ENCODE measurements at places on chromosomes 1 and 21. TPM values are rescaled to one million over a fixed set of nuclear protein-coding genes. Genes with fewer than 3 reads are reported as not detected.

Gene DCST1
- total RNA-seq, result not detected

Gene GNG12
- not detected for total RNA-seq

Gene SPRR2B
- not detected for total RNA-seq

Gene TMEM234
- 13.2 TPM for total RNA-seq

Gene SPAG17
- not detected for total RNA-seq

Gene VHLL
- total RNA-seq, result not detected

Gene ENAH
- not detected for total RNA-seq

Gene FMO4
- 1.0 TPM for total RNA-seq

Gene FCER1G
- 1.8 TPM for total RNA-seq

DNA sequence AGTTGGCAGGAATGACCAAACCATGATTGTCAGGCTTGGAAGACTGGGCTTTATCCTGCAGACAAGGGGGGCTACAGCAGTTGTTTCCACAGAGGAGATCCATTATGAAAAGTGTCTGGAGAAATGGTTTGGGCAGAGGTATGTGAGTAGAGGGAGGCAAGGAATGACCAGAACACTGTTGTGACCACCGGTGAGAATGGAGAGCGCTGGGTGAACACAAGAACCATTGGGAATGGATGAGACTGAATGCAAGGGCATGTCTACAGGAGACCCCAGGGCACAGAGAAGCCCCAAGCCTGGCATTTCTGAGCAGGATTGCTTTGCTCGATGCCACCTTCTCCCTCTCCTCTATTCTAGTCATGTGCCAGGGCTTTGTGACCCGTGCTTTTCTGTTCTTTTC lies 125.1 kb downstream of the CACNA1E start:
- DNase-seq, result no peak

GRCh38 chr1:195550071-195550862 lies 1058.0 kb downstream of the KCNT2 start:
- DNase-seq, result no peak

DNA sequence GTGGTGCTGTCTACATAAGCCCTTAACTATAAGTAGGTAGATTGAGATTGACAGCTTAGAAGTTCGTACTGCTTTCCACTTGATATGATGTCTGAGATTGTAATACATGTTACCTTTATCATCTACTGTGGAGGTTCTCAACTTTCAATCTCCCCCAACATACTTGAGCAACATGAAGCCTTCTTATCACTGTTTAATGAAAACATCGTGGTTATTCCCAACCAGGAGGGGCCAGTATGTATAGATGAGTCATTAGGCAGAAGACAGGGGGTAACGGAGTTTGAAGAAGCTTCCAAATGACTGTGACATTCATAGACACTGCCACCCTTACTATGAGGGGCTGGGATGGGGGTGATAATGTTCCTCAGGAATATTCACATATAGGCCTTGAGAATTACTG lies 36.0 kb downstream of the CENPF start:
- no peak for DNase-seq

DNA sequence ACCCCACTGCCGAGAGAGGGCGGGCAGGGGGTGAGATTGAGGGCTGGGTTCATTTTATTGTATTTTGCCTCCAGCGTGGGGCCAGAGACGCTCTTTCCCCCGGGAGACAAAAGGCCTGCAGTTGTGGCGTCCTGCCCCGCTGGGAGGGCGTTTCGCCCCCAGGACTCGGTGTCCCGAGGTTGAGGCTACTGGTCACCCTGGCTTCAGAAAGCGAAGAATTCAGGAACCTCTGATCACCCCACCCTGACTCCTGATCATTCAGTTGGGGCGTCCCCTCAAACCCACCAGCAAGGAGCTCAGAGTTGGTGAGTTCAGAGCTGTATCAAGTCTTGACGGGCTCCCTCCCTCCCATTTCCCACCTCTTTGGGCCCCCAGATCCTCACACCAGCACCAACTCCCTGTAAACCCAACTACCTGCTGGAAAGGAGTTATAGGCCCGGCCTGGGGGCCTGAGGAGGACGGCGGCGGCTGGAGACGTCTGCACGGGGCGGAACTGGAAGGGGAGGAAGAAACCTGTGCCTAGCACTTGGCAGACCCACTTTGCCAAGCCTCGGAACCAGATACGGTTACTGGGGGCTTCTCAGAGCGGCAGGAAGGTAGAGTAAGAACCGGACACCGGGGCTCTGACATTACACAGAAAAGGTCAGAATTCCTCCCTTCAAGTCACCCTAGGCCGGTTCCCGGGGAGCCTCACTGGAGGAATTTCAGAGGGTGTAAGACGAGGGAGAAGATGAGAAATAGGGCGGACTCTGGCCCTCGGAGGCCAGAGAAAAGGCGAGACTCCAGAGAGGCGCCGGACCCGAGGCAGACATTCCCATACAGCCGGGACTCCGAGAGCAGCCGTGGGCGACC lies 761 bp upstream of the PAX7 start:
- no peak for DNase-seq

- DNase-seq, result no peak
These were observed 26.6 kb downstream of the ATF6 start for GRCh38 chr1:161792740-161793139.

DNA sequence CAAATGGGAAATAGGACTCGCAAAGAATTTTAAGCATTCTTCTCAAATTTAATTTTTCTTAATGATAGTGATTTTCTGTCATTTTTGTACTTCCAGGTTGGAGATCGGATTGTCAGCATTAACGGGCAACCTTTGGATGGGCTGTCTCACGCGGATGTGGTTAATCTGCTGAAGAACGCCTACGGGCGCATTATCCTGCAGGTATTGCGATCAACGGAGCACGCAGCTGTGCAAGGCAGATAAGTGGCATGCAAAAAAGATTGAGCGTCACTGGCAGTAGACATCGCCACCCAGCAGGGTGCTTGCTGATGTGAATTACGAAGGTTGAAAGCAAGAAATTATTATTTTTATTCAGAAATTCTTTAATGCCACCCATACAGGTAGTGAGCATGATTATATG lies 65.9 kb upstream of the L1TD1 start:
- DNase-seq, result no peak

DNA sequence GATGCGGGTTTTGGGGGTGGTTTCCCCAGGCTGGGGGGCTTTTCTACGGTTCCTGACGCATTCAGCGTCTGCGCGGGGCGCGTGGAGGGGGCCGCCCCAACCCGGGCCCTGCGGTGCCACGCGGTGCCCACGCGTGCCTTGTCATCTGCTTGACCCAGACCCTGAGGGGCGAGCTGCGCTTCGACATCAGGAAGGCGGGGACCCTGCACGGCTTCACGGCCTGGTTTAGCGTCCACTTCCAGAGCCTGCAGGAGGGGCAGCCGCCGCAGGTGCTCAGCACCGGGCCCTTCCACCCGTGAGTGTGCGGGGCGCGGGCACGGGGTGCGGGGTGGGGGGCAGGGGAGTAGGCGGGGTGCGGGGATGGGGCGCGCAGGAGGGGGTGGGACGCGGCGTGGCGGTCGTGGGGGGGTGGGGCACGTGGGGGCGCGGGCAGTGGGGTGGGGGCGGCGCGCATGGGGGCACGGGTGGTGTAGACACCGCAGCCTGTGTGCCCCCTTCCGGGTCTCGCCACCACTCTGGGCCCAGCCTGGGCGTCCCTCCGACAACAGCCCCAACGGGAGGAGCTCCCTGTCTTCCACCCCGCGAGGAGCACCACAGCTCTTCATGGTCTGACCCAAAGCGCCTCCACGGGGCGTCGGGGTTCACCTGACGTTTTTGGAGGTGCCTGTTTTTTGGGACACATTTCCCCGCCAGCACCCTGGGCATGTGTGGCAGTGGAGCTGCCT lies 26.3 kb downstream of the PRMT2 start:
- DNase-seq, result no peak

- DNase-seq, result peak; percentile 71
These were observed 948 bp downstream of the SEMA4A start for GRCh38 chr1:156154317-156154749.

GRCh38 chr1:117045644-117046043 lies 14.5 kb upstream of the TTF2 start:
- DNase-seq, result no peak

GRCh38 chr21:34018185-34018584 lies 55.2 kb upstream of the MRPS6 start:
- DNase-seq, result no peak

DNA sequence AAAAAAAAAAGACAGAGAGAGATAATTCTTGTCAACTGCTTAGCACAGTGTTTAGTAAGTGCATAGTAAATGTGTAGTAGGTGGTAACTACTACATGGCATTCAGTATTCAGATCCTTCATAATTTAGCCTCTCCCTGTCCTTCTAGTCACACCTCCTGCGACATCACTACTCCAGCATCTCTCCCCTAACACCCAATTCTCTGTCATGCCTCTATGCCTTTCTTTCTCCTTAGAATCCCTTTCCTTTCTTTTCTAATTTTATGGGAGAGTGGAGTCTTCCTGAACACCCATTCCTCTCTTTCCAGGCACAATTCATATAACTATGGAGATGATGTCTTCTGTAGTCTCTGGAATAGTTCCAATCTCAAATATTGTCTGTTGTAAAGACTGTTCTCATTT lies 3.9 kb upstream of the VPS72 start:
- DNase-seq, result no peak

GRCh38 chr1:59761443-59761842 lies 53.3 kb upstream of the HOOK1 start:
- no peak for DNase-seq

GRCh38 chr1:234582186-234582585 lies 27.8 kb downstream of the IRF2BP2 start:
- DNase-seq, result no peak

- no peak for DNase-seq
These were observed 98.6 kb downstream of the ADGRL2 start for GRCh38 chr1:81899214-81899821.

- no peak for DNase-seq
These were observed 957.4 kb upstream of the NCAM2 start for GRCh38 chr21:20040768-20041167.

DNA sequence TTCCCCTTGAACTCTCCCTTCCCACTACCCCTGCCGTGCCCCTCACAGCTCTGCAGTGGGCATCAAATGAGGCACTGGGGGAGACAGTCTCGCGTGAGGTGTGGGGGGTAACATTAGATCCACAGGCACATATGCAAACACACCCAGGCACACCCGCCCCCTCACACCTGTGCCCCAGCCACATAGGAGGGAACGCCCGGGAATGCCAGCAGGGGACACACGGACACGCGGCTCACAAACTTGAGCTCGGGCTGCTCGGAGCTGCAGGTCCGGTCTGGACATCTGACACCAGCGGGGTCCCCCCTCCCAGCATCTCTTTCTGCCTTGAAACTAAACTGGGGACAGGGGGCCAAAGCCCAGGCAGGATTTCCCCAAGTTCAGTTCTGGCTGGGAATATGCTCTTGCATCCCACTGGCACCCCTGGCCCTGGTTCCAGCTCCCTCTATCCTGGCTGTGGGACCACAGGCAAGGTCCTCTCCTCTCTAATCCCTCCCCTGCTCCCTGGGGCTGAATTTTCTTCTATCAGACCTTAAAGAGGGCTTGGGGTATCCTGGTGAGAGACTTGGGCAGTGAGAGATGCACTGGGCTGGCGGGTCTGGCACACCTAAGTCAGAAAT lies 30.6 kb downstream of the CDCP2 start:
- no peak for DNase-seq

GRCh38 chr1:53419034-53419433 lies 40.2 kb upstream of the DMRTB1 start:
- no peak for DNase-seq

GRCh38 chr1:58779801-58780382 lies 4.0 kb downstream of the JUN start:
- DNase-seq, result no peak

DNA sequence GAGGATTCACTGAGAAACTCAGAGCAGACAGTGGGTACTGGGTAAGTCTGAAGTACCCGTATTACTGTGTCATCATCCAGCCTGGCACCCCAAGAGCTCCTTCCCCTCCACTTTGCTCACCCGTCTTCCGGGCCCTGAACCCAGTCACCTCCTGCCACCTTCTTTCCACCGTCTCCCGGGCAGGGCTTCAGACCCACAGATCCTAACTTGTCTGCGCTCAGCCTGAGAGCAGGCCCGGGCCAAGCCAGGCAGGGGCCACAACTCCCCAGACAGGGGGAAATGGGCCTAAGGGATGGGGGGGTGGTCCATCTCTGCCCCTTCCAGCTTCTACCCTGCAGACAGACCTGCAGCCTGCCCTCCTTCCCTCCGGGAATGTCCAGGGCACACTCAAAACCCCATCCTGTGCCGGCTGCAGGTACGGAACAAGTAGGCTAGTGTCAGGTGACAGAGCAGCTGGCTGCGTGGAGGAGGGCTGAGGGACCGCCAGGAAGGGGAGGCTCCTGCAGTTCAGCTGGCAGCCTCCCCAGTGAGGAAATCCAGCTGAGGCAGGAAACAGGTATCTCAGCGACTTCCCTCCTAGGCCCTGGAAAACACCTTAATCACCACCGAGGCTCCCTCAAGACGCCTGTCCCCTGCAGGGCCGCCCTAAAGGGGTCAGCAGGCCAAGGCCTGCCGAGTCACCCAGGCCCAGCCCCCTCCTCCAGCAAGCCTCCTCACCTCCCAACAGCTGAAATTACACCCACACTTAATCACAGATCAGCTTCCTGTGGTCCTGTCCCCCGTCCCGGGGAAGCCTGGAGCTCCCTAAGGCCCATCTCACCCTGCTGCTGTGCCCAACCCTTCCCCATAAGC lies 3.5 kb downstream of the HSPG2 start:
- DNase-seq, result no peak

GRCh38 chr1:38818175-38818976 lies 41.2 kb downstream of the RRAGC start:
- DNase-seq, result peak; percentile 32

- no peak for DNase-seq
These were observed 96.1 kb upstream of the TARDBP start for GRCh38 chr1:10916311-10916710.

GRCh38 chr21:31136891-31137290 lies 98.6 kb upstream of the KRTAP19-8 start:
- DNase-seq, result no peak

DNA sequence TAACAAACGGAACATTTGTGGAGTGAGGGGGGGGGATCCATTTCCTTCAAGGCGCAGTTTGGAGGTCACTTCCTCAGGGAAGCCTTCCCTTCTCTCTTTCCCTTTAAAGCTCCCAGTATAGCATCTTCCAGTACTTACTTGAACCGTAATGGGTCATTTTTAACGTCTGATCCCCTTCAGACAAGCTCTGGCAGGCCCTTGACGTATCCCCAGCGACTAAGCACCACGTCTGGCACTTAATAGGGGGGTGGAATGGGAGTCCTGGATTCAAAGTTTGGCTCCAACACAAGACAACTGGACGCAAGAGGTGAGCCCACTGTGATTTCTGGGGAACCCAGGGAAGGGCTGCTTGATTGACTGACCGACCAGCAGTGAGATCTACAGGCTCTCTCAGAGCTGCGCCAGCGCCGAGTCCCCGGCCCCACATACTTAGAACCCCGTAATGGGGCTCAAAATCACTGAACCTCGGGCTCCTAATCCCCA lies 441 bp downstream of the YARS1 start:
- no peak for DNase-seq

DNA sequence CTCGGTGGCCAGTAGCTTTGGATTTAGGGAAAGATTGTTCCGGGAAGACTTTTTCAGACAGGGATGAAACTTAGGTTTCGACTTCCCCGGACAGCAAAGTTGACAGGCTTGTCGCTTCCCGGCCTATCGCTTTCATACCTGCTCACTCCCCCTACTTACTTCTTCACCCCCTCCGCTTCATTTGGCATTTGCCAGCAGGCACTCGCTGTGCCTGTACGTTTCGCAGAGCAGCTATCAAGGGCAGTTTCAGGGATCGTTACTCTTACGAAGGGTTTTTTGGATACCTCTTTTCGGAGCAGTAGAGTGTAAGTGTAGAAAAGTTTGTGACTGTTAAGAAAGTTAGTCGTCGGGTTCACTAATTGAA lies 393 bp downstream of the BLZF1 start:
- DNase-seq, result peak; percentile 46

GRCh38 chr1:160761886-160762285 lies 22.8 kb downstream of the SLAMF7 start:
- no peak for DNase-seq
